Activated T-cell treated with anti-CD3 and anti-CD28 coated beads for 24 hours (primary cell): ENCODE measurements at places on chromosomes 1 and 21.

DNA sequence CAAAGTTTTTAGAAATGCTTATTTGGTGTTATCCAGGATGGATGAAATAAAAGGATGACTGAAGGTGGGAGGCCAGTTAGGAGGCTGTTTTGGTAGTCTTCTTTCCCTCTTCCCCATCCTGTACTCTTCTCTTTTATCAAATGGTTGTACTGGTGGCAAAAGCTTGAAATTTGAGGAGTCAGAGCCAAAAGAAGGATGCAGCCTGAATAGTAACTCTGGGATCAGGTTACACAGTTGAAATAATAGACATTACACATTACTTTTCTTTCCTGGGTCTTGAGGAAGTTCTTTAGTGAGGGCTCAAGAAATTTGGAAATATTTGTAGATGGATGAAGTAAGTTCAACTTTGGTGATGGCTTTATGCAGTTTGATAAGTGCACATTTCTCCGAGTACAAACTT, 108.6 kb downstream of the GPR52 start:
- DNase-seq: no peak

DNA sequence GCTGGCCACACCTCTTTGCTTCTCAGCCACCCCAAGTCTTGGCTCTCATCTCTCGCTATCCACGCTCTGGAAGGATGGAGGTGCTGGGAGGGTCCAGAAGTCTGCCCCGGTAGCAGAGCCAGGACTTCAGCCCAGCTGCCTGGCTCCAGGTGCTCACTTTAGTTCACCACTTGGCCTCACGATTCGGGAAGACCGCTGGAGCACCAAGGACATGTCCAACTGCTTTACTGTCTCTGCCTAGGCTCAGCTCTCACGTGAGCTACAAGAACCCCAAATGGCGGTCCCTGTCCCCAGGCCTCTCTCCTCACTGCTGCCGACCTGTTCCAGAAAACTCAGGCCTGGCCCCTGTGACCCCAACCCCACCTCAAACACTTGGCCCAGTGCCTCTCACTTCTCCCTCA, 3.4 kb downstream of the TRIM11 start:
- DNase-seq: no peak

- no peak for DNase-seq
Observed at GRCh38 chr1:189764391-189765320, 713.0 kb downstream of the BRINP3 start.

DNA sequence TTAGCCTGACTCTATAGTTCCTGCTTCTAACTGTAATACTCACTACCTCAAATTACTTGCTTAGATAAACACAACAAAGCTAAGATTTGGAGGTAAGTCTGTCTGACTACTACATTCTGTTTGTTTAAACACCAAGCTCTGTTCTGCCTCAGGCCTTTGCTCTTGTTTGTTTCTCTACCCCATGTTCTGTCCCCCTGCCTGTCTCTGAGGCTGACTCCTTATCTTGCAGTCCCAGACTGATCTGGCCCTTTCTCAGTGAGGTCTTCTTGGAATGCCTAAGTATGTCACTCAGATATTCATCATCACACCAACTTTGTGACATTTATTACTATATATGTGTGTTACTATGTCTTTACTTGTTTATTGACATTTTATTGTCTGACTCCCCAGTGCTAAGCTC, 425.5 kb downstream of the LMO4 start:
- no peak for DNase-seq

GRCh38 chr1:37883671-37884070, 24.3 kb upstream of the MTF1 start:
- DNase-seq: no peak

DNA sequence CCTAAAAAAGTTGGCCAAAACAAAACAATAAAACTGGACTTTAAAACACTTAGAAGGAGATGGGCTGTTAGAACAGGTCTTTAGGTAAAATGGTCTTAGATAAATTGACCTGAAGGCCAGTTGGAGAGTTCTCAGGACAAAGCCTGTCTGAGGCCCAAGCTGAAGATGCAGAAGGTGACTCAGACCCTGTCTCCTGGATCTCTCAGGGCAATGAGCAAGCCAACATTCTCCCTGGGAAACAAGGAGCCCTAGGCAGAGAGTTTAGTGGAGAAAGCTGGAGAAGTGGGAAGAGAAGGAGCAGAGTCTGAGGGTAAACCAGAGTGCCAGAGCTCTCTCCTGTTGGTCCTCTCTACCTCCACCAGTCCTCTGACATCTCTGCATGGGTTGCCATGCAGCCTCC, 70.1 kb downstream of the FCRL5 start:
- no peak for DNase-seq
